ENCODE measurements at places on chromosomes 1 and 21.

DNA sequence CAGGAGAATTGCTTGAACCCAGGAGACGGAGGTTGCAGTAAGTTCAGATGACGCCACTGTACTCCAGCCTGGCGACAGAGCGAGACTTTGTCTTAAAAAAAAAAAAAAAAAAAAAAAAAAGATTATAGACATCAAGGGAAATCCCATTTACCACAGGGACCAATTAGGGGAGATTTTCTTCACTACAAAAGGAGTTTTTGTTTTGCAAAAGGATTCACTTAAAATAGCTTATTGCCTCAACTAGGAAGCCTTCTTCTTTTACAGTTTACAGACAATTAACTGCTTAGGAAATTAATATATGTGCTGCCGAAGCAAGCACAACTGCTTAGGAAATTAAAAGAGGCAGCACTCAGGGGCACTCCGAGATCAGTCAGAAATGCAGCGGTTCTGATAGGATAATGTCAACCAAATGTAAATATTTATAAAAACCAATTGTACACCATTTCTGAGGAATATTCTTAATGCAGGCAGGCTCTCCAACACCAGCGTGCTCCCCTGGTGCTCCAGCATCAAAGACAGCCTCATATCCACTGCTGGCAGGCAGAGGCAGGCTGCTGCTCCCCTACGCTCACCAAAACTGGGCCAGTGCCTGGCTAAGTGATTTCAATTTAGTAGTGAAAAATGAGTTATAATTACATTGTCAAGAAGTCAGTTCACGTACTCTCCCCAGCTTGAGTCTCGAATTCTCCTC, 107.9 kb upstream of the RAB4A start:
- no peak for DNase-seq

- no peak for DNase-seq
Measured at GRCh38 chr1:66333466-66334199, 200.3 kb upstream of the SGIP1 start.

DNA sequence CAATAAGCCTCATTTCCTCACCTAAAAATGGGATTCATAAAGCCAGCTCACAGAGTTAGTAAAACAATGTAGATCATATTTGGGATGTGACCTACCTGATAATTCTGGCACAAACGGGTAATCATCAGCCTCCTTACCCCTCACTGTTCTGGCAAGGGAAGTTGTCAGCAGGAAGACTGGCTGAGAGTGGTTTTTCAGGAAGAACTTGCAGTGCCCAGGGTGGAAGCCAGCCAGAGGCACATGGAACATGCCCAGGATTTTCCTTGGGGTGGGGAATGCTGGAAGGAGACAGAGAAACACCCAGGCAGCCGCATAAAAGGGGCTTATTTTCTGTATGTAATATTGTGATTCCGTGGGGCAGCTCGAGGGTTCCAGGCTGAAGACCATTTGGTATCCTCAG, 7.7 kb upstream of the SLC5A9 start:
- no peak for DNase-seq

- no peak for DNase-seq
Measured at GRCh38 chr1:232707142-232707541, 77.2 kb upstream of the SIPA1L2 start.

DNA sequence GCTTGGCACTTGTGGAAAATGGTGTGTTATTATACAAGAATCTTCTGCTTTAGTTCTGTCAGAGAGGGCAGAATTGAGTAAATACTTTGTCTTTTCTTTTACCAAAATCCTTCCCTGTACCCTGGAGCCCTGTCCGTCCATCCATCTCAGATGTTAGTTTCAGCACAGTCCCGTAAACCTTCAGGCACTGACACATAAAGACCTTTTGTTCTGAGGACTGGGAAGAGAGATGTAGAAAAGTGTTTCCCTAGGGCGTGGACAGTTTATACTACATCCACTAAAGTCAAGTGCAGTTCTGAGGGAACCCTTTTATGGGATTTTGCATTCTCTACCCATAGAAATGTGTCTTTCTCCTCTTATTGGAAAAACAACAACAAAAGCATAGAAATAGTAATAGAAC, 162.4 kb downstream of the PDE4B start:
- no peak for DNase-seq

DNA sequence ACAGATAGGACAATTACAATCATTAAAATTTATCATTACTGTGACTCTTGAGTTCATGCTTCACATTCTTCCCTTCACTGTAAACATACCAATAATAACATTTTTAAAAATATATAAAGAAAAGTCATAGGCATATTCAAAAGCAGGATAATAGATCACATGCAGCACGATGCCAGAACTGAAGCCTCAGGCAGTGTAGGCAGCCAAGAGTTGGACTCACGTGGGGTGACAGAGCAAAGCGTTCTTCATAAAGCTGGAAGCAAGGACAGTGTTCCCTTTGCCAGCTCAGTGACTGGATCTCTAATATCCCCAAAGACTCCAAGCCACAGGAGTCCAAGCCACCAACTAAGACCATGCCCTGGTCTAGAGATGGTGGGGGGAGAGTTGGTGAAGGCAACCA, 77.7 kb downstream of the ODF2L start:
- no peak for DNase-seq

DNA sequence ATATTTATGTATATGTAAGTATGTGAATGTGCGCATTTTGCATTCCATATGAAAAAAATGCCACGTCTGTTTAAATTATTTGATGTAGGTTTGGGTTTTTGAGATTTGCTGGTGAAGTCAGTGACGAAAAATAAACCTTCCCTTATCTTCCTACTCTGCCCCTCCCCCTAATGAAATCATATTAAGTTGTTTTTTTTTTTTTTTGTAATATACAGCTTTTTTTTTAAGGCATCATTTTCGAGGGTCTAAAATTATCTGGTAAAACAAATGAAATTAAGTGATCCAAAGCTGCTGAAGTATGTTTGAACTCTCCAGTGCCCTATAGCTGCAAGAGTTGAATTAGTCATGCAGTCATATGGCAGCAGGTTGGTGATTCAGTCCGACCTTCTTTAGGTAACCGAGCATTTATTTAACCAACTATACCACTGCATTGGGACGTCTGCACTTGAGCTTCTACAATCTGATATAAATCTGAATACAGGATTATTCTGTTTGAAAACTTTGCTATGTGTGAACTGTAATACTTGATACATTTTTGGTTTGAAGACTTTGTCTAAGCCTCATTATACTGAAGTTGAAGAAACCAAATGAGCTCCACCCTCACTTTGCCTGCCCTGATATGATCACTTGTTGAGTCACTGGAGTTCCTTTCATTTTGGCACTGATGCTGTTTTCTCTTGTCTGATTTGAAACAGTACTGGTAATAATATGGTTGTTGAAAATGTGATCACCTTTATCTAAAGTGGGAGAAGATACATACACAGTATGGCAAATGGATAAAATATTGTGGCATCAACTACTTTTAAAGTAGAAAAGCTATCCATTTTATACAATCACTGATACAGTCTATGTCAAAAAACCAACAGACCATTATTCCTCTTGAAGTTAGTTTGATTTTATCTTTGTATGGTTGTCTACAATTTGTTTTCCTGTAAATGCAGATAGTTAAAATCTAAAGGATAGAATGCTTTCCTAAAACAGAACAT, 11.7 kb downstream of the PDIK1L start:
- DNase-seq: no peak

DNA sequence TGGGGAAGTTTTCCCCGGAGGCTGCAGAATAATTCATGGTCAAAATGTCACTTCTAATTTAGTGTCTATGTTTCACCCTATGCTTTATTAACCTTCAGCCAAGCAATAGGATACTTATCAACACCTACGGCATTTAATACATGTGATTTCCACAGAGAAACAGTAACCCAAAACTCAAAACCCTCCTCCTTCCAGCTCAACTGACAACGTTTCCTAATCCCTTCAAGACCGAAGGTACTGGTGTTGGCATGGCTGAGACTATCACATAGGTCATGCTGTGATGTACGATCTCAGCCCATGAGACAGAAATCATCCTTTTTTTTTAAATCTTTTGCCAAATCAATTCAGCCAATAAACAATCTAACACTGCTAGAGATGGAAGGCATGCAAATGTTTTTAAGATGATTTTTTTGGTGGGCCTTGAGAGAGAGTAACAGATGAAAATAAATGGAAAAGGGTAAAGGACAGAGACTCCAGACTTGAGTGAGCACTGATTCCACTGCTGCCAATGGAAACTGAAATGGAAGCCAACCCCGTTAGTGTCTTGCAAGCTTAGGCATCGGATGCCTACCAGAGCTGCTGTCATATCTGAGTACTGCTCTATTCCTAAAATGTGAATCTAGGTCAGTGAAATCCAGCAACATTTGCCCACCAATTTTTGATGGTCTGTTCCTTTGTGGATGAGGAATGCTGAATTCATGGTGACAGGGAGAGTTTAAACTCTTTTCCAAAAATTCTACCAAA, 63.4 kb upstream of the BCL10 start:
- no peak for DNase-seq

GRCh38 chr1:199815947-199816346, 211.6 kb upstream of the NR5A2 start:
- no peak for DNase-seq

GRCh38 chr1:228508840-228509415, 21.7 kb downstream of the RNF187 start:
- no peak for DNase-seq

- no peak for DNase-seq
Measured at GRCh38 chr1:83770319-83770661, 228.6 kb downstream of the TTLL7 start.

- DNase-seq: no peak
Measured at GRCh38 chr1:211641044-211641800, 34.2 kb downstream of the NEK2 start.

DNA sequence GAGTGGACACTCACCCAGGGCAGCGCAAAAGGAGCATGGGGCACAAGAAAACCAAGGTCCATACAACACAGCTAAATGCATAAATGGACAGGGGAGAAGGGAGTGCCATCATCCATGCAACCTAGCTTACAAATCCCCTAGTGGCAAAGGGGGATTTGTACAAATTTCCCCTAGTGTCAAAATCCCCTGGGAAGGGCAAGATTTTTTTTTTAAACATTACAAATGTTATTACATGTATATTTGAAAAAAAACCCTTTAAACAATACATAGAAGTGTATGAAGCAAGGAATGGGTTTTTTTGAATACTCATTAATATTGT, 89.6 kb upstream of the IVNS1ABP start:
- DNase-seq: peak; percentile 28

GRCh38 chr21:30580132-30580531, 10.1 kb downstream of the KRTAP22-2 start:
- DNase-seq: no peak

DNA sequence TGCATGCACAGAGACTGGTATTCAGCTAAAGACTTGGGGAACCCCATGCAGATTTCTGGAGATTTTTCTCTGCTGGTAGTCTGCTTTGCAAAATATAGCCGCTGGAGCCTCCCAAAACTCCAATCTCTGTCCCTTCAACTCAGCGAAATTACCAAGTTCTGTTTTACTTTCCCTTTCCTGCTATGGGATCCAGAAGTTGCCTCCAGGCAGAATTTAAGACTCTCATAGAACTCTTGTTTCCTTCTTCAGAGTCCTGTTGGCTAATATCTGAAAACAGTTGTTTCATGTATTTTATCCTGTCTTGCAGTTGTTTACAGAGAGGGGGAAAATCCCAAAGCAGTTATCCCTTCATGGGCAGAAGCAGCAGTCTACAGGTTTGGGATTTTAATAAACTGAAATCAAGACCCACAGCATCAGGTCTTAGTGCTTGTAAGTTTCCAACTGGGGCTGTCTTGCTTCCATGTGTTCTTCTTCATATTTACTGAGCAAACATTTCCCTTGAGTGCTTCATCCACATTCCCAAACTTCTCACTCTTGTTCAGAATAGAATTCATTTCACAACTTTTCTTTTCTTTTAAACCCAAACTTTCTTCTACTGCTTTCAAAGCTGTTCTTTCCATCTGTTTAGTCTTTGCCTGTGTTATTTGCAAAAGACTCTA, 221.3 kb upstream of the DMRTA2 start:
- no peak for DNase-seq

- peak; percentile 59 for DNase-seq
Measured at GRCh38 chr1:219385787-219386427, 212.2 kb downstream of the LYPLAL1 start.

GRCh38 chr1:206067486-206068227, 14.7 kb downstream of the RHEX start:
- no peak for DNase-seq

- DNase-seq: no peak
Measured at GRCh38 chr1:76079475-76080227, 5.1 kb downstream of the ST6GALNAC3 start.

- DNase-seq: peak; percentile 29
Measured at GRCh38 chr21:25572861-25573310, 34.4 kb downstream of the MRPL39 start.

DNA sequence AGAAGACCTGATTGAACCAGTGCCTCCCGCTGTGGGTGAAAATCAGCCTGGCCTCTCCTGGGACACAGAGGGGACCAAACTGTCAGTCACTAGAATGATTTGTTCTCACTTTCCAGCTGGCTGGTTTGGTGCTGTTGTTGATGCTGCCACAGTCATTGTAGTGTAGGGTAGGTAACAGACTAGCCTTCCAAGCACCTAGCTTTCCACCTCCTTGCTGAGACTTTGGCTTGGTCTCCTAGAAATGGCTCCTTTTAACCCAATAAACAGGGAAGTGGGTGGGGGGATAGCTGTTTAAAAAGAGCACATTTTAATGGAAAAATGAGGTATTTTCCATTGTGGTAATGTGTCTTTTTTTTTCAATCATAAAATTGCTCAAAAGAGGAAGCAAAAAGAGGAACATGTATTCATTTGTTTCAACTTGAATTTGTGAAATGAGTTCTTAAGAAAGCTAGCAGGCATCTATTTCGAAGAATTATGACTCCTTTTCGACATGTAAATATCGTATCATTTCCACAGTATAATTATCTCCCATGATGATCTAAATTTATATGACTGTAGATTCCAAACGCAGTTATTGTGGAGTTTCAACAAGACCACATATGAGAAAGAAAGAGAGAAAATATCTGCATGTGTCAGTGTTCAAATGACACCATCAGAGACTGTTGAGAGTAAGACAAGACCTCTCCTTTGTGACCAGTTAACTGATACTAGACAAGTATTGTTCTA, 190.1 kb downstream of the HLX start:
- peak; percentile 55 for DNase-seq

GRCh38 chr1:85229574-85230097, 28.8 kb upstream of the SYDE2 start:
- no peak for DNase-seq

DNA sequence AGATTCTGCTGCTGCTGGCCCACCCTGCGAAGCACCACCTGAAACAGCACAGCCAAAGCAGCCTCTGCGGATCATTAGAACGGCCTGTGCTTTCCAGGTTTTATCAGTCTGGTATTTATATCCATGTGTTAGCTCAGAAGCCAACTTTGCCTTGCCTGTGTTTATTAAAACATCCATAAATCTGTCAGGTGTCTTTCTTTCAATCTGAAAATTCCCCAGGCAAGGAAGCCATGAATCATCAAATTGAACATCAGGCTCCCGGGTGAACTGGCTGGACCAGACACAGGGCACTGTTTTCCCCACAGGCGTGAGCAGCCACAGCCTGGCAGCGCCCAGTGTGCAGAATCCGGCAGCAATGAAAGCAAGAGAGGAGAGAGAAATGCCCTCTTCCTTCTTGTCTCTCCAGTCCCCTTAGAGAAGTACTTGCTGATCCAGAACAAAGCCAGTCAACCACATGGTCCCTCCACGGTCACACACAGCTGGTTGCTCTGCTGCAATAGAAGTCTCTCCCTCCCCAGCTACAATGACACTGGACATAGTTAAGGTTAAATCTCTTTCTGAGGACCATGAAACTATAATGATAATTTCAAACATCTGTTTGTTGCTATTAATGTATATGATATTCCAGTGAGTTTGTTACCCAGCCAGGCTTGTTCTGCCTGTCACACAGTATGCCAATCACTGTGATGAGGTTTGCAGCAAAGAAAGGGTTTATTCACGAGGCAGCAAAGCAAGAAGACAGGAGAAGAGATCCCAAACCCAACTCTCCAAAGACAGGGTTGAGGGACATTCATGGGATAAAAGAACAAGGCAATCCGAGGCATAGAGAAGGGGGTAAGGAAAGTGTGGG, 212.1 kb upstream of the FMN2 start:
- DNase-seq: no peak

Measured in GM20000 (cell line).